ENCODE measurements at places on chromosomes 6 and 20.

- no peak for DNase-seq
Observed at GRCh38 chr20:18609741-18610140, 21.9 kb downstream of the DTD1 start.

DNA sequence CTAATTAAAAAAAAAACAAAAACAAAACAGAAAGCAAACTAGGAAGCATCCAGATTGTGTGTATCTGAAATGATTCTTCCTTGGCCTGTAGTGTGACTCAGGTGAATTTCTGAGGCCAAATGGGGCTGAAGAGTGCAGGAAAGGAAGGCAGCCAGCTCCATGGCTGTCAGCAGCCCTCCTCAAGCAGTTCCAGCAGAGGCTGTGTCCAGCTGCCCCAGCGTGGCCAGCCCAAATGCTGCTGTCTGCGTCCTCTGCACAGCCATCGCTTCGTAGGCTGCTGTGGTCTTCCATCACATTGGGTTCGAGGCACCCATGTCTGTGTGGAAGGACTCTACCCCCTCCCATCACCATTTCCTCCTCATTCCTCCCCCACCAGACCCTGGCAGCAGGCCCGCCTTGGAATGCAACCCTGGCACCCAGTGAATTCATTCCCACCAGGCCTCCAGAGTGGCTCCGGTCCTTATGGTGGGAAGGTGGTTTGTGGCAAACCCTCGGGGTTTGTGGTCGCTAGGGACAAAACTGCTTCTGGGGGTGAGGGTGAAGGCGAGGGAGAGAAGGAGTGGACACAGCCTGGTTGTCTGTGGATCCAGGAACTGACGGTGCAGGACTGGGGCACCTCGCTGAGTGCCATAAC is 81.5 kb downstream of the MYLK4 start:
- no peak for DNase-seq

GRCh38 chr6:122806291-122806690 is 17.2 kb downstream of the SMPDL3A start:
- no peak for DNase-seq

DNA sequence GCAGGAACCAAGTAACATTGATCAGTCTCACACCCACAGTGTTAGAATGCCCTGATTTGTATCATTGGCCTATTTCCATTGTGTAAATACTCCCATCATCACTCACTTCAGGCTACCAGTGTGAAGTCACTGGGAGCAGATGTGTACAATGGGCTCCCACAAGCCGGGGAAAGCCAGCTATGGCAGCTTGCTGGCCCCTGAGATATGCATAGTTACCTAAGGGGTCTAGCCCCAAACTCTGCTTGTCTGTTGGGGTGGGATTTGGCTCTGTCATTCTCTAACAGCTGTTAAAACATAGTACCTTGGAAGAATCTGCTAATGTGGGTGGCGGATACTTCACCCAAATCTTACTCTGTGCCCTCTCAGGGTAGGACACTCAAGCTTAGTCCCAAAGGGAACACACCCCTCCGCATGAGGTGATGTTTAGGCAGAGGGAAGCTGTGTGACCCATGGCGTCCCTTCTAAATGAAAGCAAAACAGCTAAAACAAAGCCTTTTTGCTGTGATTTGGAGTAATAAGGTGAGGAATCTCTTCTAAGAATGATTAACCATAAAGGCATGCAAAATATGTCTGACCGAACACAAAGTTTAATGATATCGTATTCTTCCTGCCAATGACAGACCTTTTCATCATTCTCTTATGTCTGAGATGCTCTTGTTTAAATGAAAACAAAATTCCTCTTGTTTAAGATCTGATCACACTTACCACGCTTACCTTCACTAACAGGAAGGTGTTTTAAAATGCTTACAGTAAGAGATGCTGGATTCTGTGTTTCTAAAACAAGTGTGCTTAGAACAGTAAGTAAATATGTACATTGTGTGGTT is 45.9 kb upstream of the PXDC1 start:
- no peak for DNase-seq

DNA sequence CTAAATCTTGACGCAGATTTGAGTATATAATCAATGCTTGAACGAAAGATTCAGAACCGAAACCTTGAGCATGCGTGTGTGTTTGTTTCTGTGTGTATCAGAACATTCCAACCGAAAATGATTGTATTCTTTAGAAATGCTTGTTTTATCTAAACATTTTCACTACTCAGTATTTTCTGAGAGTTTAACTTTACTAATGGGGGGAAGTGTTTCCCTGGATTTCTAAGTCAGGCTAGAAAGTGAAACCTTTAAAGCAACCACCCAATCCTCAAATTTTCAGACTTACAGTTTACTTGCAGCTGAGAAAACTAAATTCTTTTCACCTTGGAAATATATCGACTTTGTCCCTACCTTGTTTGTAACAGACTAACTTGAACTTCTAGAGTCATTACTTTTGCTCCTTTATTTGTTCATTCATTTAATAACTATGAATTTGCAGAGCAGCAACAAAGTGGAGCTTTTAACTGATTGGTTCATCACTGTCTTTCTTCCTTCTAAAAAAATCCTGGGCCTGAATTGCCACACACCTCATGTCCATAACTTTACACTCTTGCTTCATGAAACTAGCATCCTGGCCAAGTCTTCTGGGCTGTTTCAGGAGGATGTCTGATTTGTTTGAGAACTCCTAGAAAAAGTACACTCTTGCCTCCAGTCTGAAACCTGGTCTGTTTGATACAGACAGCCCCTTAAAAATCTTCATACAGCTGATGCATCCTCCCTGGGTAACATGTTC is 77.8 kb upstream of the XRN2 start:
- DNase-seq = no peak

DNA sequence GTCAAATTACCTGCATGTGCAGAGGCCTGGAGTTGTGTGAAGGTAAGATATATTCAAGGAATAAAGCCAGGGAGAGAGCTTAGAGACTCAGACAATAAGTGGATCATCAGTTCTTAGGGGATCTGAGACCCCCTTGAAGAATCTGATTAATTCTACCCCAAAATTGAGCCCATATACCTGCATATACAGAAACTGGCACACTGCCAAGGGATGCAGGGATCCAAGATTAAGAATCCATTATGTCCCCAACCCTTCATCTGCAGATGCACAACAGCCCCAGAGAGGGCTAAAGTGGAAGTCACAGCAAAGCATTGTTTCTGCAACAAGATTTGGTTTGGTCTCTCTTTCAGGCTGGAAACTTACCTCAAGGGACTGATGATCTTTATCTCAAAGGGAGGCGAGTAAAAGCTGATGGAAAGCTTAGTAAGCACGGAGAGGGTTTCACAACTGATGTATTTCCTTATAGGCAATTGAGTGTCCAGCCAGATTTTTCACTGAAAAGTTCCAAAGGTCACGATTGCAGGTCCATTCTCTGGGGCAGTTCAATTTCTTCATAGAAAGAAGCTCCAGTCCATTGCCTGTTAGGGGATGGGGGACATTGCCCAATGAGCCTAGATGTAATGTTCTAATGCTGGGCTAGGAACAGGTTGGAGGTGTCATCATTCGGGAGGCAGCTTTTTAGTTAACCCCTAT is 20.9 kb upstream of the STK35 start:
- no peak for DNase-seq

GRCh38 chr20:25044261-25044560 is 13.7 kb downstream of the ACSS1 start:
- DNase-seq = no peak

DNA sequence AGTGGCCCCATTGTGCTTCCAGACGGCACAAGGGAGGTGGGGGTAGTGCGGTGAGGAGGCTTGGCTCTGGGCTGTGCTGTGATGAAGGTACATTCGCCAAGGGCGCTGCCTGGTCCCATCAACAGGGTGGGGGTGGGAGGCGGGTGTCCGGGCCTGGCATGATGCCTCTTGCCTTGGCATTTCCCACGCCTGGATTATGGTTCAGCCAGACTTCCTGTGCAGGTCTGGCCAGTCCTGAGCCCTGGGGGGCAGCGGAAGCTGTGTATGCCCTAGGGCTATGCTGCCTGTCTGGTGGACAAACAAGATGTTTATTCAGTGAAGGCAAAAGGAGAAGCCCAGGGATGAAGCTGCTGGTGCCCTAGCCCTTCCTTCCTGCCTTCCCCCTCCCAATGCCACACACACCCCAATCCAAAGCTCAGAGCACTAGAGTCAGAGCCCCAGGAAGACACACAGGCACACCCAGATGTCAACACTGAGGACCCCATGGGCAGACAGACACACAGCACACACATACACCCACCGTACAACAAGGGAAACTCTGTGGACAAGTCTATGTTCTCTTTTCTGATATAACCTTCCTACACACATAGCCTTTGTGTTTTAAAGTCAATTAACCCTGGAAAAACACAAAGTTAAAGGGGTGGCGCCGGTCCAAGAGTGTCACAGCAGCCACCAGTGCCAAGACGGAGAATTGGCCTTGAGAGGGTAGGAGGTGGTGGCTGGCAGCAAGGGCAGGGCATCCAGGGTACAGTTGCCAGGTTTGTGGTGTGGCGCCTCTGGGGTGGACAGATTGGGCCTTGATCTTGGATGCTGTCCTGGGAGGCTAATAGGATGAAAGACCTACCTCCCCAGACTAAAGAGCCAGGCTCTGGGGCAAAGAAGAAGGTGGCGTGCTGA is 54.7 kb upstream of the SAYSD1 start:
- no peak for DNase-seq

GRCh38 chr6:32718879-32719278 is 22.3 kb upstream of the HLA-DQA2 start:
- DNase-seq = no peak

Measured in T-helper 2 cell (primary cell).